ENCODE measurements at places on chromosomes 2 and 18. TPM values are rescaled to one million over a fixed set of nuclear protein-coding genes. Genes with fewer than 3 reads are reported as not detected.

CD8B gene
- total RNA-seq, result 0.22 TPM

GRCh38 chr2:82333697-82334096, 2029.1 kb upstream of the LRRTM1 start:
- DNase-seq, result no peak

GRCh38 chr2:105315314-105315713, 14.2 kb downstream of the TGFBRAP1 start:
- no peak for DNase-seq

SRD5A2 gene
- total RNA-seq, result not detected

DNA sequence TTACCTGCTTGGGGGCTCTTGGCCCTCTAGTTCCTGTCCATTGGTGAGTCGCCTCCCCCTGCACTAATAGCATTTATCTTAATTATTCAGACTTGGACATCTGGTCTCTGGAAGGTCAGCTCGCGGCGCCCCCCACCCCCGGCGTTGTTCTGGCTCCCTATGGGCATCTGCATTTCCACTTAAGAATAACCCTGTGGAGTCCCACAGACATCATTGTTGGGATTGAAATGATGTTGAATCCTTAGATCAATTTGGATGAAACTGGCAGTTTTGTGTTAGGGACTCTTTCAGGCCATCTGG, 313.8 kb upstream of the HS6ST1 start:
- DNase-seq, result no peak

DNA sequence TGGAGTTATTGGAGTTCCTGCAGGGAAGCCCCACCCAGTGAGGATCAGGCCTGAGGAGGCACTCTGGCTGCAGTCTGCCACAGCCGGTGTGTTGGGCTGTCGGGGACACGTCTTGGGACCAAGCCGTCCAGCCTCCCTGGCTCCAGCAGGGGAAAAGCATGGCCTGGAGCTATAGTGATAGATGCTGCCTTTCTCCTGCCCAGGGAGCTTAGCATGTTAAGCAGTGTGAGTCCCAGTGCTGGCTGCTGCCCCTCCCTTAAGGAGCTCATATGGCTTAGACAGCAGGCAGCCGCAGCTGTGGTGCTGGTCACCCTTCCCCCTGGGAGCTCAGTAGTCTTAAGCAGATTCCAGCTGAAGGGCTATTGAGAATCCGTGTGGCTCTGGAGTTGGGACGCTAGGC, 78.9 kb downstream of the CERS6 start:
- DNase-seq, result no peak

TCF7L1 gene
- 7.0 TPM for total RNA-seq

DNA sequence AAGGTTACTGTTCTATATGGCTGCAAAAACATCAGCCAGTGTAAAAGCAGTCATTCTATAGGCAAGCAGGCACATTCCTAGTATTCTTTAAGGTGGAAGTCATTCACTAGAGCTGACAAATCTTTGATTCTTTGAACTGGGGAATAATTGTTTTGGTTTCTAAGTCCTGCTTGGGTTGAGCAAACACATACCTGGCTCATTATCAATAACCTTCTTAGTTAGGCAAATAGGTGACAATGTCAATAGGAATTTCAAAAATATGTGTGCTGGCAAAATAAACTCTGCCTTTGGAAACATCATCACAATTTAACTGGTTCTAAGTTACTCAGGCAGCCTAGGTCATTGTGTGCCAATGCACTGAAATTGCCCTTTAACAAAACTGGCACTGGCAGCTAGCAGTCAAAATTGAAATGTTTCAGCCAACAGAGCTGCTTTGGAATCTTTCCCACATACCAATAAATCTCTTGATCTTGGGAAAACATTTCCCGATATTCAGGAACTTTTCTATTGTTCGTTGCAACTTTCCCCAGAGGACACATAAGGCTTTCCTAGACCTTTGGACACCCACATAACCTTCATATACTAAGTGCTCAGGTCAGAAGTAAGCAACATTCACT, 402.0 kb upstream of the MMADHC start:
- DNase-seq, result no peak

- DNase-seq, result no peak
Observed at GRCh38 chr2:128503399-128504245, 185.0 kb upstream of the HS6ST1 start.

- no peak for DNase-seq
Observed at GRCh38 chr2:33589444-33589843, 9.7 kb downstream of the FAM98A start.

ATAD2B gene
- total RNA-seq, result 7.9 TPM

- DNase-seq, result no peak
Observed at GRCh38 chr2:40851661-40852060, 399.8 kb upstream of the SLC8A1 start.

TRIM43 gene
- not detected for total RNA-seq

GRCh38 chr2:227881866-227882517, 10.6 kb downstream of the DAW1 start:
- DNase-seq, result no peak

PROKR1 gene
- total RNA-seq, result not detected

UGT1A10 gene
- total RNA-seq, result not detected

GRCh38 chr2:232242316-232242715, 136.2 kb upstream of the ALPP start:
- no peak for DNase-seq

DNA sequence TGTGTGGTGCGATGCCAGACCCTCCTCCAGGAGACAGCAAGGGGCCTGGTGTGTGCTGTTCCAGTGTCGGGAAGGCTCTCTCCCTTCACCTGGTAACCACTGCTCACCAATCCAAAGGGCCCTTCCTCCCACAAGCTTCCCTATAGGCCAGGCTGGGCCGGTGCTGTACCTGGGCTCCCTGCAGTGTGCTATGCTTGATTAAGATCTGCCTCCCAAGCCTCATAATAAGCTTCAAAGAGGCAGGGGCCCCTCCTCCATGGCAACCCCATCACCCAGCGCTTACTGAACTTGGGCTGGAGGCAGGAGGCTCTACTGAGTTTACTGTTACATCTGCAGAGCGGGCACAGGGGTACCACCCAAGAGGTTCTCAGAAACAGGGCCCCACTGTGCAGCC, 4.5 kb upstream of the MAL start:
- DNase-seq, result no peak

DNA sequence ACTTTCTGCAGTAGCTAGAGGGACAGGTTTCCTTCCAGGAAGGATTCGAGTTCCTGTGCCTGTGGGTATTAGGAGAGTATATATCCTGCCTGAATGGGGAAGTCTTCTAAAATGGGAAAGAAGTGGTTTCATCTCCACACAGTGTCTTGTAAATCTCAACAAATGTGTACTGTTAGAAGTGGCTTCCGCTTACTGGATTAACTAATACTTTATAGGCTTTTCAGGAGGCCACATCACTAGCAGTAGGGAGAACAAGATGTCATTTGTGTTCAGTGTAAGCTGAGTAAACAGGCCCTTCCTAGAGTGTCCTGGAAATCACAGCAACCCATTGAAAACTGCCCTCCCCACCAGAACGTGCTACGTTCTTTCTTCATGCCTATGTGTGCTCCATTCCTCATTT, 12.5 kb upstream of the POLR1B start:
- no peak for DNase-seq

DNA sequence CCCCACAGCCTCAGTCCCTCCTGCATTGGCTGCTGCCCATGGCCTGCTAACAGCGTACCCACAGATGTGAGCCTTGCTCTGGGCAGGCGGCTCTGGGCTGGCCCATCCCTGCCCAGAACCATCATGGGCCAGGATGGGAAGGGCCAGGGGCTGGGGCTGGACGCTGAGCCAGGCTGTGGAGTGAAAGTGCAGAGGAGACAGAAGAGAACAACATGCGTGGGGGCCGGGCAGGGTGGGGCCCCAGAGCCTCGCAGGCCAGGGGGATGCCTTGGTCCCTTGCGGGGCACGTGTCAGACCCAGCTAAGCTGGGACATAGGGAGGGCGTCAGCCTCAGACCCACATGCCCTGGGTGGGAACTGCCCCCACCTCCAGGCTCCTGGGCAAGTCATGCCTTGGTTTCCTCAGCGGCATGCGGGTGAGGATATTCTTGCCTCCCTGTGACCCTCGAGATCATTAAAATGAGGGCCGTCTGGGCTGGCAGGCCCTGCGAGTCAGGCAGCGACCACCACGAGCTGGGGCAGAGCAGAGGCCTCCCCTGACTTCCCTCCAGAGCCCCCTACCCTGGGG, 27.3 kb downstream of the GPC1 start:
- no peak for DNase-seq

DNA sequence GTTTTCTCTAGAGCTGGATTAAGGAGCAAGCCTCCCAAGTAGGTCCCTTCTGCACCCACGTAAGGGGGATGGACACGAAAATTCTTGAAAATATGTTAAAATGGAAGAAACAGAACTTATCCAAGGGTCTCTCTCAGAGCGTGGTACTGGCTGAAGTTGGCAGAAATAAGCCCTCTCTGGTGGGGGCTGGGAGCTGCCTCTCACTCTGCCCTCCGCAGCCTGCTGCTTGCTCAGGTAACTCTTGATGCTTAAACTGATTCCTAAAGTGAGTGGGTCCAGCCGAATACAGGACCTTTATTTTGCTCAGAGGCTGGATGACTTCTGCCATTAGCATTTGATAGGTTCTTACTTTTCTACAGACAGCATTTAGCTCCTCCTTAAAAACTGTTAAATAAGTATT, 78.1 kb downstream of the SPHKAP start:
- no peak for DNase-seq

DNA sequence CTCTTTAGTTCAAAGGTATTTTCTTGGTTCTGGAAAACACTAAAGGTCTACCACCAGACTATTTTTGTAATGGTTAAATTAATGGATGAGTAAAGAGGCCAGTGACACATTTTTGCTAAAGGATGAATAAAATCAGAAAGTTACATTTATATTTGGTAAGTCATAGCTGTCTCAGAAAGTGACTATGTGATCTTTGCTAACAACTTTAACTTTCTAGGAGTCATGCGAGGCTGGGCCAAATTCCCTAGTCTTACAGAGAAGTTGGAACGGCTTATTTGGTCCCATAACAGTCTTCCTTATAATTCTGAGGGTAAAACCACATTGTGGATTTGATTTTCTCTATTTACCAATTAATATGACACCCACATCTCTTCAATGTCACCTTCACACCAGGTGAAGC, 198.1 kb downstream of the PDE1A start:
- DNase-seq, result no peak

- no peak for DNase-seq
Observed at GRCh38 chr2:219423652-219424377, 5.6 kb downstream of the DES start.

GRCh38 chr2:180751306-180751920, 229.0 kb upstream of the UBE2E3 start:
- DNase-seq, result no peak

DNA sequence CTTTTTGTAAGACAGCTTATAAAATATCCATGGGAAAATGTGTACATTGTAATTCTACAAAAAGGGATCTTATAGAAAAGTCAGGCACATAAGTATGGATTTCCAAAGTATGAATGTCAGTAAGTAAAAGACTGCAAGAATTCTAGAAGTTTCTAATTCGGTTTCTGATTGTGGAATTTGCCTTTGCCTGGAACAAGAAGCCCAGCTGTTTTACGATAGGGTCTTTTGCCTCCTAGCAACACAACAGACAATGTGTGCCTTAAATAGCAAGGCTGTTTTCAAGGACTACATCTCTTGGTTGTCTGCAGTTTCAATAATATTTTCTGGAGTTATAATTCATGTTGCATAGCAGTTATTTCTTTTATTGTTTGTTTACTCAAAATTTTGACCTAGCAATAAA, 312.9 kb downstream of the MTX2 start:
- DNase-seq, result no peak

GRCh38 chr2:70558195-70558808, 4.7 kb upstream of the TGFA start:
- DNase-seq, result no peak

- no peak for DNase-seq
Observed at GRCh38 chr2:17911491-17912260, 33.2 kb downstream of the KCNS3 start.

GRCh38 chr2:106561803-106562202, 74.6 kb downstream of the CD8B2 start:
- DNase-seq, result no peak

STPG4 gene
- not detected for total RNA-seq

GRCh38 chr18:24031916-24032315, 17.4 kb downstream of the TTC39C start:
- no peak for DNase-seq

DNA sequence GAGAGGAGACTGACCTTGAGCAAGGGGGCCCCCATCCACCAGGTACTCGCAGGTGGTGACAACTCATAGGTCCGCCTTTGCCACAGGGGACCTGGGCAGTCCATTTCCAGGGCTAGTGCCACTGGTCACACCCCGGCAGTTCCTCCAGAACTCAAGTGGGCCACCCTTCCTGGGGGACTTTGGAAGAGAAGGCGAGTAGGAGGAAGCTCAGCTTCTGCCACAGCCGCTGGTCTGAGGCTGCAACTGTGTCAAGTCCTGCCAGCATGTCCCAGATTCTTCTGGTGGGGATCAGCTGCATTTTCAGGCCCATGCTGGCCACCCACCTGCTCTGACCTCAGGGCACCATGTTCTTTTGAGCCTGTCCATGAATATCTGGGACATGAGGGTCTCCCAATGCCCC, 423.9 kb upstream of the MYT1L start:
- no peak for DNase-seq

- peak; percentile 62 for DNase-seq
Observed at GRCh38 chr2:71934595-71935261, 212.9 kb downstream of the CYP26B1 start.

DNA sequence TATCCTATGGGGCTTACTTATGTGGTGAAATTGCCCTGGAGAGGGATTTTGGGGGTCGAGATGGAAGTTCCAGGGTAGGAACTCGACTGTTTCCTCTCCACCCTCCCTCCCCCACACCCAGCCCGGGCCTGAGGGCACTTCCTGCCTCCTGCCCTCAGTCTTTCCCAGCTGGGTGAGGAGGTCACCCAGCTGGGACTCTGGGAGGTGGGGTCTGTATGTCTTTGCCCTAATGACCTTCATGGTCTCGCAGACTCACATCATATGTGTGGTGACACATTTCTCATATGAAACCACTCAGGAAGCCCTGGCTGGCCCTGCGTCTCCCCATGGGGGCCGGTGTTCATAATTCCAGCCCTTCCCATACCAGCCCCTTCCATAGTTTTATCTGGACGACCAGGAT, 12.4 kb downstream of the ATOH8 start:
- DNase-seq, result no peak

GRCh38 chr2:68726608-68727367, 7.8 kb upstream of the ARHGAP25 start:
- DNase-seq, result no peak

GRCh38 chr2:31277621-31278020, 43.7 kb downstream of the EHD3 start:
- no peak for DNase-seq

DYNAP gene
- not detected for total RNA-seq

DNA sequence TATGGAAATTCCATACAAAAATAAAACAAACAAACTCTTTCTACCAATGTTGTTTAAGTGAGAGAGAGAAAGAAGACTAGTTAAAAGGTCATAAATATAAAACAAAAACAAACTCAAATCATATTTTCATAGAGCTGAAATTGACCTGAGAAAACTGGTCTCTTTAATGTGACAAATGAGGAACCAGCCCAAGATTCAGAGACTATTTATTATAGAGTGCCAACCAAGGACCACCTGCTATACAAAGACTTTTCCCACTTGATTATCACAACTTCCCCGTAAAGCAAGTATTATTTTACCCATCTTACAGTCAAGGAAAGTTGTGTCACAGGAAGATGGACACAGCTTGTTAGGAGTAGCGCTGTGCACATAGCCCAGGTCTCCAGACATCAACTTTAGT, 13.3 kb downstream of the ANKRD44 start:
- no peak for DNase-seq

HNMT gene
- 11.7 TPM for total RNA-seq
